ENCODE measurements at places on chromosomes 3 and 15.

DNA sequence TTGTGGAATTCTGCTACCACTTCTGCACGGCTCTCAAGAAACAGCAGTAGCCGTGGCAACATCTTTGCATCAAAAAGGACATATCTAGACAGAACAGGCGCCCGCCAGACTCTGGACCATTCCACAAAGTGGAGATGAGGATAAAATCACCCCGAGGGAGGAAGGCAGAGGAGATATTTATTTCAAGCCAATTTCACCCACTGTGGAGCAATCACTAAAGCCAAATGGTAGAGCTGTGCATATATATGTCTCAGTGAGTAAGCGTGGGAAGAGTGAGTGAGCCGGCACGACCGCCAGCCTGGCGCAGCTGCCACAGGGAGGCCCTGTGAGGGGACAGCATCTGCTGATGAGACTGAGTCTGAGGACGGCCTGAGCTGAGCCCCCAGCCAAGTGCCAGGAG lies 111.3 kb downstream of the MEGF11 start:
- no peak for DNase-seq

DNA sequence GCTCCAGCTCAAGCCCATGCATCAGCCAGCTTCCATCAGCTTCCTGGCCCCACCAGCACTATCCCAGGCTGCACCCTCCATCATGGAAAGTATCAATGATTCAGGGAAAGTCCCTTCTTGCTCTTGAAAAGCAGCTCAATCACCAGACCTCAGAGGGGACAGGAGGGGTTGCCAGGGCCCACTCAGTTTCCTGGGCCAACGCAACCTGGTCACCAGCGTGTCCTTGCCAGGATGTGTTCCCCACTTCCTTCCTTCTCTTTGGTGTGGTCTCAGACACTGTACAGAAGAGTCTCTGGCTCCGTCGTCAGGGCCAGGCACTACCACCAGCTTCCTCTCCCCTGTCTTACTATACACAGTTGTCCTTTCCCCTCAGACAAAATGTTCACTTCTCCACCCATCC lies 3.0 kb downstream of the HDC start:
- DNase-seq, result no peak

DNA sequence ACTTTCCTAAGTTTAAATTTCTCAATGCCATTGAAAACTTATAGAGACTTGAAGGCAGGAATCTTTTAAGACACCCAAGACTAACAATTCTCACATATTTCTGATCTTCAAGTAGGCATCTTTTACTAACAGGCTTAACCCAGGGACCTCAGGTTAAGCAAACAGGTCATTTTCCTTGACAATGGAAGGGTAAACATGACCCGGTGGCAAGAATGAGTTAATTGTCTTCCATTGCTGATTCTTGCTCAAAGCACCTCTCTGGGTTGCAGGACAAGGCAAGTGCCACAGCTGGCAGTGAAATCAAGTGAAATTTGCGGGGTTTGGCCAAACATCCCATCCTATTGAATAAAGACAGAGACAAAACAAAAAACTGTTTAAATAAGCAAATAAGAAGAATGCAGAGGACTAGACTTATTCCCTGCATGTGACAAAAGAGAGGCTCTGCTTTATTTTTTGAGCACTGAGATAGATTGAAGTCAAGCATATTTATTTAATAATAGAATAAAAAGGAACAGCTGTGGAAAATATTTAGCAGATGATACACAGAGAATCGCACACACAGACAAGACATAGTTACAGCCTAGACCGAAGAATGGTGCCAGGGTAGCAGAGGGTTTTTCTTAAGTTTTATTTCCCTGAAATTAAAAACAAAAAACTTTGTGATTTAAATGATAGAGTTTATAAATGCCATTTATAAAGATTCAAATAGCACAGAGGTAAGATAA lies 56.0 kb upstream of the MITF start:
- DNase-seq, result no peak

GRCh38 chr3:140067487-140067886 lies 132.5 kb downstream of the CLSTN2 start:
- DNase-seq, result no peak

DNA sequence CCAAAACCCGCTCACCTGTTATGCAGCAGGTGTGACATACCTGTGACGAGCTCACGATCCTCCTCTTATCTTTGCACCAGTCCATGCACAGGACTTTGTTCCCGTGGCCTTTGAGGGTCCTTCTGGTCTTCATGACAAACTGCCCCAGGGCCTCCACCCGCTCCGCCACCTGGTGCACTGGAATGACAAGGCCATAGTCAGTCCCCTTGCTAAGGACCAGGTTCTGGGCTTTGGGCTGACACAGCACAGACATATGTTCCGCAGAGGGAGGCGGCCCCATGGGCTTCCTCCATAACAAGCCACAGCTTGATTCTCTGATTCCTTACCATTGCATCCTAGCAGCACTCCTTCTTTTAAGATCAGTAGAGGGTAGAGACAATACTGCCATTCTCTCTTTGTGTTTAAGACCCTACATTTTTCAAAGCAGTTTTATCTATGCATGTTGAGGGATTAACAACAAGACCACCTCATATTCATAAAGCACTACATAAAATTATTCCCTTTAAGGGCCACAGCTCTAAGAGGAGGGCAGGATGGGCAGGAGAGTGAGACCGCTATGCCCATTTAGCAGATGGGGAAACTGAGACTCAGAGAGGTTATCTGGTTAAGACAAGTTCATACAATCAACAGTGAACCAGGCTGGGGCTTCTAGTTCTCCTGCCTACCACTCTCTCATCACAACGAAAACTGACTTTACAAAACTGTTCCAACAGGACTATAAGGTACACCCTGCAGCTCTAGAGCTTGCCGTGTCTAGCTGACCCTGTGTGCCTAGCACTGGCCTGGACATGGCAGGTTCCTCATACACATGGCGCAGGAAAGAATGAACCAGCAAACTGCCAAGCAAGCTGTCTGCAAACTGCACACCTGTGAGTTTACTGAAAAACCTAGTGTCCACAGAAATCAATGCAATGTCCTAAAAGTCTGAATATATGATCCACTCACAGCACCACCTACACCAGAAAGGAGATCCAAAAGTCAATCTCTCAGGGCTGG lies 37.0 kb downstream of the GNB5 start:
- no peak for DNase-seq

GRCh38 chr3:113594066-113594465 lies 61.7 kb downstream of the SIDT1 start:
- no peak for DNase-seq

GRCh38 chr3:194164861-194165260 lies 28.9 kb downstream of the HES1 start:
- DNase-seq, result no peak

GRCh38 chr3:109072194-109072593 lies 45.7 kb downstream of the MORC1 start:
- no peak for DNase-seq

DNA sequence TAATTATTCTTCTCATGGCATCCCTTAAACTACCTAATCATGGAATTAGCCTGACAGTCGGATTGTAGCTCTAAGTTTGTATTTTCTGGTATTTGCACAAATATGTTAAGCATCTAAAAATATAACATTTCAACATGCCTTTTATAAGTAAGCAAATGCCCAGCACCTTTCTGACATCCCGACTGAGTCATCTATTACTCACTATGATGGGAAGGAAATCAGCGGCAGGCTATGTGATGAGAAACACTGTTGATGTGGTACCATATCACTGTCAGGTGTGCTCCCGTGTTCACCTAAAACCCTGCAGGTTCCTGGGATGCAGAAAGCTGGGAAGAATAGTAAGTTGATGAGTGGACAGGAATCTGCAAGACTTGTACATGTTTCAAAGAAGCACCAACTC lies 367.8 kb upstream of the IL12A start:
- peak; percentile 40 for DNase-seq

DNA sequence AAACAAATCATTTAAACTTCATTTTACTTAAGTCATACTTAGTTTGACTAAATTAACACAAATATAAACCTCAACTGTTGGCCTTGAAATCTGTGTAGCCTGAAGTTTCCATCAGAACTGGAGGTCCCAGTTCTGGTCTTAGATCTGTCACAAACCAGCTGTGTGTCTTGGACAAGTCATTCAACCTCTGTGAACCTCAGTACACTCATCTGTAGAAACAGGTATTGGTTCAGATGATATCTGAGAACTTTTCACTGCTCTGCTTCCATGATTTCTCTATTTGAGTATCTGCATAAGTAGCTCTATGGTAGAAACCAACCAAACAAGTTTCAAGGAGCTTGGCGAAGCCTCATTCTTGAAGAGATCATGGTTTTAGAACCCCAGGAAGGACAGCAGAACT lies 60.4 kb upstream of the SLC2A2 start:
- DNase-seq, result no peak

DNA sequence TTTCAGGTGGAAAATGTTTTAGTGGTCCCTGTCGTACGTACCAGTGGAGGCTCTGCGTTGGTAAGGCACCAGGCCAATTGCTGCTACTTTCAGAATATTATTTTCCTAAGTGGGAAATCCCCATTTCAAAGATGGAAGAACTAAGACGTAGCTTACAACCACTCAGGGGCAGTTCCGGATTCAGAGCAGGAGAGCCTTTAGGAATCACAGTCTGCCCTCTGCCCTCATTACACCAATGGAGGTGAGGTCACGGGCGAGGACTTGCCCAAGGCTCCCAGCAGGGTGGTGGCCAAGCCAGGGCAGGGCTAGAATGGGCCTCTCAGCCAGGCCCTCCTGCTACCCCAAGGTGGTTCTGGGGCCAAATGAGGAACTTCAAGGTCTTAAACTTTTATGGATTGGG lies 72.6 kb downstream of the RASGRF1 start:
- DNase-seq, result no peak

DNA sequence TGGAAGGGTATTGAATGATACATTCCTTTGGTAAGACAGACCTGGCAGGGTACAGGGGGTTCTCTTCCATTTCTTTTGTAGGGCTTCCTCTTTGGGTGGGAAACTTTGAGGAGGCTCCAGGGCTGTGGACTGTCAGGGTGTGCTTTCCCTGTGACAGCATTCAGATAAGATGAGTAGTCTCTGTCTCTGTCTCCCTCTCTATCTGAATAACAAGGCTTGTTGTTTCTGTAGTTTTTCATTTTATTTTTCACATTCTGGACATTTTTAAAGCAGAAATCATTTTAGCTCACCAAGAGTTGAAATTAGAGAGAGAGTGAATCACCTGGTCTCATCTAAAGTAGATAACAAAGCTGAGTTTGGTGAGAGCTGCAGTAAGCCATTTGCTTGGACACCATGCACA lies 100.8 kb upstream of the TPM1 start:
- peak; percentile 43 for DNase-seq

DNA sequence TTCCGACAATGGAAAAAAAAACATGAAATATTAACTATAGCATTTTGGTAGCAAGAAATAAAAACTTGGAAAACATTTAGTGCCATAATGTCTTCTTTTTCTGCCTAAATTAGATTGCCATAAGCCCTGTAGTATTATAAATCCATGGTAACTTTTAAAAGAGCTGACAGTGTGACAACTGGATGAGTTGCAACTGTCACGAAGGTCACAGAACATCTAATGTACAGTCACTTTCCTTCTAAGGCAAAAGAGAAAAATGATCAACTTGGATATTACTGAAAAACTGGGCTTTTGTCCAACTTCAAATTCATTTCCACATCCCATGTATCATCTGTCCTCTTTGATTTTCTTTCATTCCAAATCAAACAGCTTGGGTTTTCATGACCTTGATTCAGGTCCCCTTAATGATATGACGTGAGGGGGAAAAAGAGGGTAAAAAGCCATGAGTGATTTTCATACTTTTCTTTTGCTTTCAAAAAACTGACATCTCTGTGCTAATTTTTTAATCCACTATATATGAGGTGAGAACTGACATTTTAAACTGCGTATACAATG lies 602 bp downstream of the CPB1 start:
- no peak for DNase-seq

DNA sequence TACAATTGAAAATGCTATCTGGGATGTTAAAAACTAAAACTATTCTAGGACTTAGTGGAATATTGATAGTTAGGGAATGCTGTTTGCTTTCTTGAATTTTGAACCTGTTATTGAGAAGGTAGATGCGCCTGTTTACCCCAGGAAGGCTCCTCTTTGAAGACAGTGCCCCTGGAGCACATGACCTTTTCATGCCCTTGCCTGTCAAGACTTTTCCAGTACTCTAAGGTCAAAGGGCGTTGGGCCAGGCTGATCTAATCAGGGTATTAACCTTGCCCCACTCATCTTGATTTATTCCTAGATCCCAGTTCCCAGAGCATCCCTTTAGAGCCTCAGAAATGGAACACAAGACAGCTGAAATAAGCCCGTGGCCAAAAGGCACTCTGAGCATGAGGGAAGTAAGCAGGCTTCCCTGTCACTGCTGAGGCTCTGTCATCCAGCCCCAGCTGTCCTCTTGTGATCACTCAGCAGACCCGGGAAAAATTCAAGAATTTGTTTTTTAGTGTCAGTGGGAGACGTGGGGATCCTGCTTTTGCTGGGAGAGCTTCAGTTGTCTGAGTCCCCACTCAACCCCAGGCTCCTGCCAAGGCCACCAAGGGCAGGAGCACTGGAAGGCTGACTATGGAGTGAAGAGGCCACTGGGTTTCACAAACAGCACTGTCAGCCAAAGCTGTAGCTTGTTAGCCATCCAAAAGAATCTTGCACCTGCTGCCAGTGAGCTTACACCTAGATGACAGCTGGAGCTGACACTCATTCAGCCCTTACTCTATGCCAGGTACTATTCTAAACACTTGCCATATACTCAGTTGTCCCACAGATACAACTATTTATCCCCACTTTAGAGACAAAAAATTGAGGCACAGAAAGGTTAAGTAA lies 169.0 kb downstream of the PGPEP1L start:
- no peak for DNase-seq

GRCh38 chr3:58281069-58281468 lies 25.0 kb upstream of the RPP14 start:
- DNase-seq, result no peak

- no peak for DNase-seq
Observed at GRCh38 chr3:187980861-187981260, 173.1 kb upstream of the LPP start.

GRCh38 chr3:171038342-171038741 lies 11.8 kb upstream of the SLC2A2 start:
- DNase-seq, result peak; percentile 41

GRCh38 chr15:62453375-62453774 lies 288.3 kb upstream of the C2CD4B start:
- no peak for DNase-seq

DNA sequence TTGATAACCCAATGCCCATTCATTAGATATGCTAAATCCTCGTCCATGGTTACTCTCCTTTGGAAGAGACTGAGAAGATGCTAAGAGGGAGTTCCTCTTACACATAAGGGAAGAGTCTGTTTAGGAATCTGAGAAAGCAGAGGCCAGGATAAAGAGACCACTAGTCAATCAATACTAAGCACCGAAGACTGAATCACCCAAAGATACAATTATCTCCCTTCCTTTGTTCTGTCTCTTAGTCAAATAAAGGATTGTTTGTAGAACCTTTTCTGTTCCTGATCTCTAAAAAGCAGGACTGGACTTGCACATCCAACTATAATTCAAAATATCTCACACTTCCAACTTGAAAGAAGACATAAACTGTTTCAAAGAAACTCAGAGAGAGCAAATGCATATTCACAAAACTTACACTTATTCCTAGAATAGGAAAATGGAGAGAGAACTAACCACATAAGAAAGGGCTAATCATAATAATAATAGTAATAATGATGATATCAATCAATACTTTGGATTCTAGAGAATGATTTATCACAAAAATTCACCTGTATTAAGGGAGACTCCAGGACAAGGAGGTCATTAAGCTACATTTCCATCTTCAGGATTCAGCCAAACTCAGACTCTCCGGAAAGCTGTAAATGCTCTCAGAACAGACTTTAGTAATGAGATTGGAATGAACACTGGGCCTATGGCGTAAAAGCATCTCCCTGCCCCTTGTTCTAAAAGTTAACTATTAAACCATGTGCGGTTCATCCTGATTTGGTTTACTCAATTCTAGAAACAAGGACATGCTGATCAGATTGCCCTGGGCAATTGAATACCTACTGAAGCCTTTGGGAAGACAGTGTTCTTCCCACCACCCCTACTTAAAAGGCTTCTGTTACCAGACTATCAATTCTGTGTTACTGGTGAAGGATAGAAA lies 401.5 kb downstream of the ZBTB20 start:
- DNase-seq, result peak; percentile 55

All from cardiac fibroblast (primary cell).